ENCODE measurements at places on chromosomes 5 and 9.

DNA sequence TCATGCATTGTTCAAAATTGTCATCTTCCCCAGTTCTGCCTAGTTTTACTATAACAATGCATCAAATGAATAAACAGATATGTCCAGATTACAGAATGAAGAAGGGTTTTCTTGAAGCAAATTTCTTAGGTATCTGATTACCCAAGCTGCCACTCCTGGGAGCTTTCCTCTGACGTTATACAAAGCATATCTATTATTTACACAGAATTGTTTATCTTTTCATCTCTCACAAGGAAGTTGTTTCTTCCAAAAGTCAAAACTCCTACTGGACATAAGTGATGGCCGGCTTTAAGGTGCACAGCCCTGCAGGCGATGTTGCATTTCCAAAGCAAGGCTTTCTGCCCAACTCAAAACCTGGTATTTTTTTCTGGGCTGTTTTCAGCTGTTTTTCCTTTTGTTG lies 73.4 kb upstream of the ANKH start:
- DNase-seq = no peak

- no peak for DNase-seq
Observed at GRCh38 chr5:566636-567309, 42.5 kb upstream of the SLC9A3 start.

DNA sequence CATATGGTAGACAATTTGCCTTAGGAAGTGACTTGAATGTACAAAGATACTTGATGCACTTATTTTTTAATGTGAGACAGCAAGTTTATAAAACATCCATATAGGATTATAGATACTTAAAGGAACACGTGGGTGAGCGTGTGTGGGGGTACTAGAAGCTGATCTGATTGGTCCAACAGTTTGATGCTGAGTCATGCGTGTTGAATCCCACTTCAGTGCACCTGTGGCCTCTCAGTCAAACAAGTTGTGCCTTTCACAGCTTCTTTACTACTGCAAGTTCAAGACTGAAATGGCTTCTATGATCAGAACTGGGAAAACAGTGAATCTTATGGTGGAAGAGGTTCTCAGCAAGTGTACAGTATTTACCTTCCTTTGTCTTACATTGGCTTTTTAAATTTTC lies 98.9 kb downstream of the MAP1B start:
- DNase-seq = no peak

DNA sequence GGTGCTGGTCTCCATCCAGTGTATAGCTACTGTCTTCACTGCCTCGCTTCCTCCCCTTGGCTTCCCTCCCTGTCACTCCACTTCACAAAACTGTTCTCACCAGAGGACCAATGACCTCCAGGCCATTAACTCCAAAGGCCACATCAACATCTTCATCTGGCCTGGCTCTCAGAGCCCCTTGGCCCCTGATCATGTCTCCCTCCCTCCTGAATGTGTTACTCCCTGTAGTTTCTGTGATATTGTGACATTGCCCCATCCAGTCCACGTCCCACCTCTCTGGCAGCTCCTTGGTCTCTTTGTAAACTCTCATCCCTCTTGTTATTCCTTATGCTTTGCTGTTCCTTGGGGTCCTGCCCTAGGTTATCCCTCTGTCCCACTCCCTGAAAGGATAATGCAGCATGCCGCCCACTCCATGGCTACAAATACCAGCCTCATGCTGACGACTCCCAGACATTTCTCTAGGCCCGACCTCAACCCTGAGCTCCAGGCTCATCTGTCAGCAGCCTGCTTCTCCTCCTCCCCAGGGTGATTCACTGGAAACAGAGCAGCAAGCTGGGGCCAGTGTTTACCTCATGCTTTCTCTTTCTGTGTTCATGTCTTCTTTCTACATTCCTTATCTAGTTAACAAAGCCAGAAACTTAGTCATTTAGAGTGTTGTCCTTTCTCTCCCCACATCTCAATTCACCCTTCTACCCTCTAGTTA lies 312.2 kb downstream of the SPOCK1 start:
- DNase-seq = no peak

- DNase-seq = no peak
Observed at GRCh38 chr5:135216471-135217343, 182.3 kb downstream of the MACROH2A1 start.

GRCh38 chr5:6708814-6709213 lies 4.4 kb upstream of the TENT4A start:
- no peak for DNase-seq

GRCh38 chr9:35518225-35518821 lies 28.4 kb downstream of the RUSC2 start:
- no peak for DNase-seq

- DNase-seq = no peak
Observed at GRCh38 chr5:131303537-131303936, 39.7 kb downstream of the CDC42SE2 start.

DNA sequence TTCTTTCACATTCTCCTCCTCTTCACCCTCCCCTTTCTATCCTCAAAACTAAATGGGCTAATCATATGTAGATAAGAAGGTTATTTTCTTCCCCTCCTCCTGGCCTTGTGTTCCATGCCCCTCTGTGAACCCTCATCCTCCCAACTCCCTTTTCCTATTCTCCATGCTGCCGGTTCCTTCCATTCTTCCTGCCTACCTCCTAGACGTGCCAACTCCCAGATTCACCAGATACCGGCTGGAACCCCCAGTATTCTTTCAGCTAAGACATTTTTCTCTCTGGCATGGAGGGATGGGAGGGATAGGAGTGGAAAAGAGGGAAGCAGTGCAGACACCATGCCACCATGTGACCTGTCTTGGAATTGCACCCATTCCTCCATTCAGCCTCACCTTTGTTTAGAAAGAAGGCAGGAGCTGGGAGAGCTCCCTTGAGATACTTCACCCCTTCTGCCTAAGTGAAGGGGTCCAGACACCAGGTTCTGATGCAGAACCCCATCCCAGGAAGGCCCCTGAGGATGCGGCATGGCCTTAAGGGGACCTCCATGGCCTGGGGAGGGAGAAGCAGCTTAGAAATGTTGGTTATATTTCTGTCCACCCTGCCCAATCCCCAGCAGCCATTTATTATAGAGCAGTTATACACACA lies 4.8 kb downstream of the DNAJB5 start:
- no peak for DNase-seq

- no peak for DNase-seq
Observed at GRCh38 chr5:8188874-8189565, 320.1 kb downstream of the MTRR start.

- DNase-seq = no peak
Observed at GRCh38 chr5:107387526-107388140, 283.1 kb downstream of the EFNA5 start.

GRCh38 chr5:94615862-94616261 lies 2.5 kb downstream of the KIAA0825 start:
- DNase-seq = no peak

GRCh38 chr5:26843677-26844076 lies 194.7 kb downstream of the CDH9 start:
- no peak for DNase-seq

DNA sequence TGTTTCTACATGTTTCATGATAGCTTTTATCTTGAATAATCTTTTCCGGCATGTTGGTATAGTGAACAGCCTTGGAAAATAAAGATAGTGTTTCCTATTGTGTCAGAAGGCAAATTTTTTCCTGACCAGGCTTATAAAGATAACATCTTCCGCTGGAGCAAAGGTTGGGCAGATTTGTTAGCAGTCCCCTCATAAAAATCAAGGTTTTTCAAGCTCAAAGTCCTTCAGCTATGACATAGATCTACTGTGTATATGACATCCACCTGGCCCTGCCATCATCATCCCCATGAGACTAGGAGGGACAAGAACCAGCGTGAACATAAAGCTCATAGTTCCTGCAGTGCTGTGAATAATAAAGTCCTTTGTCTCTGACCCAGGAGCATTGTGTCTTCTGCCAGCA lies 30.4 kb upstream of the OTULINL start:
- DNase-seq = no peak

GRCh38 chr5:79974886-79975285 lies 16.2 kb downstream of the MTX3 start:
- DNase-seq = no peak

DNA sequence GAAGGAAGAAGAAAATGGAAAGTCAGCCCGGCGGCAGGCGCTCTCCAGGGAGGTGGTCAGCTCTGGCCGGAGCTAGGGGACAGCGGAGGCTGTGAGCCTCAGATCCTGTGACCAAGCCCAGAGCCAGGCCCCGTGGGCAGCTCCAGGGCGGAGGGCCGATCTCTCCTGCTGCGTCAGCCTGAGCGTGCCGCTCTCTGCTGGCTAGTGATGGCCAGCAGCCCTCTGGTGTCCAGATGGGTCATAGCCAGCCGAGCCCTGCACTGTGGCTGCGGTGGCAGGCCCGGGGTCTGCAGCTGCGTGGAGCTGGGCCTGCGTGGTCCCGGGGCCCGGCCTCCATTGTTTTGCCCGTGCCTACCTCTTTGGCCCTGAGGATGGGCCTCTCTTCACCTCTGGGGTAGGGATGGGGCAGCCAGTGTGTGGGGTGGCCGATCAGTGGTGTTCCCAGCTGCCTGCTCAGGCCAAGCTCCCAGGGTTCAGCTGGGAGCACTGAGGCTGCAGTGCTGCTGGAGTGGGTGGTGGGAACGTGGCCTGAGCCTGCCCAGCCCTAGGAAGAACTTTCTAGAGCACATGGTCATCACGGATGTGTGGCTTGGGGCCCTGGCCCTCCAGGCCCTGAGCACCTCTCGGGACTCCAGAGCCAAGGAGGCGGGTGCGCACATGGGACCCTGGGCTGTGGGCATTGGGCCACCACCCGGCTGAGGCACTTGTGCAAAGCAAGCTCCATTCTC lies 17.1 kb upstream of the NRARP start:
- DNase-seq = no peak

- no peak for DNase-seq
Observed at GRCh38 chr5:32589942-32590869, 4.8 kb downstream of the SUB1 start.

GRCh38 chr9:134891053-134891452 lies 10.4 kb downstream of the FCN2 start:
- no peak for DNase-seq

- DNase-seq = no peak
Observed at GRCh38 chr5:132500931-132501628, 10.5 kb upstream of the IRF1 start.

DNA sequence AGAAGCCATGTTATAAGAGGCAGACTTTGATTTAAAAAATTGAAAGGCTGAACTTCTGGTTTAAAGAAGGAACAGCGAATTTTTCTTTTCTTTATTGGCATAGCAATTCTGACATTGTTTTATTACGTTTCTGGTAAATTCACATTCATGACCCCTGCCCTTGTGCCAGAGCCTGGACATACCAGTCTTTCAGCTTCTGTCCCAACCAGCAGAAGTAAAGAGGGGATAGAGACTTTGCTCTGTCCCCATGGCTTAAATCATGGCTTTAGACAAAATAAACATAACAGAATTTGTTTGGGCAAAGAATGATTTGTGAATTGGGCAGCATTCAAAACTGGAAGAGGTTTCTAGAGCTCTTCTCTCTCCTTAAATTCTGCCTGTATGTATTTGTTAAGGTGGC lies 15.3 kb downstream of the CAST start:
- DNase-seq = no peak

- no peak for DNase-seq
Observed at GRCh38 chr5:160209917-160210316, 19.4 kb upstream of the FABP6 start.

DNA sequence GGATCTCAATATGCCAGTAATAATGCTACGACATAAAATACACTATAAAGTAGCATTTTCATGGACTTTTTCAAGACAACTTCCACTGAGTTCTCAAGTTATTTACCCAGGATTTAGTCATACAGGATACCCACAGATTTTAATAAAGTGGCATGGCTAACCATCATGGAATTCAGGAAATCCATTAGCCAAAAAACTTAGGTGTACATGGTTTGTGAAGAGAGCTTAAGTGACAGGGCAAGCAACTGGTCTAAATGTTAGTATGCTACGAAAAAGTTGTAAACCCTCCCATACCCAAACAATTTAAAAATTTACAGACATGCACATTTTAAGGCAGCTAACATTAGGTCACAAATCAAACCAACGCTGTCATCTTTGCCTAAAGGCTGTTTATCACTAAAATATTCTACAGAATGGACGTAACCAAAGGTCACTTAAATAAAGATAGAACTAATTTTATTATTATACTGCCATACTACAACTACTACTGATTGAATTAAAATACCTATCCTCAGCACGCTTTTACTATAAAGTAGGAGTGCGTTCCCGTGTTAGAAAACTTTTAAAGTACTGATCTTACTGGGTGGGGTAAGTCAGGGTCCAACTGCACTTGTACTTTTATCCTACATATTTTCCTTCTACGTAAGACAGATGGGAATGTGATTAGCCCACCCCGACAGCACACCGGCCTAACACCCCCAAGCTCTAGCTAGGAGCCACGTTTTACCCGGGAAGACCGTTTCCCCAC lies 1.1 kb downstream of the UBTD2 start:
- DNase-seq = no peak

- no peak for DNase-seq
Observed at GRCh38 chr5:66991746-66992145, 204.9 kb downstream of the CD180 start.

- DNase-seq = no peak
Observed at GRCh38 chr5:91156242-91156641, 226.9 kb downstream of the ARRDC3 start.

All from DMS79 (cell line).